ENCODE measurements at places on chromosomes 16 and 17. TPM values are rescaled to one million over a fixed set of nuclear protein-coding genes. Genes with fewer than 3 reads are reported as not detected.

The ZP2 gene
- not detected for total RNA-seq

The STX4 gene
- 21.7 TPM for total RNA-seq

The ALOX15 gene
- total RNA-seq: not detected

The C1QL1 gene
- total RNA-seq: under 0.01 TPM

The APOBR gene
- total RNA-seq: not detected

The TBC1D3E gene
- total RNA-seq: not detected

The GJD3 gene
- 0.39 TPM for total RNA-seq

The SLC47A1 gene
- 5.1 TPM for total RNA-seq

The CTDNEP1 gene
- 40.1 TPM for total RNA-seq

The VPS35L gene
- 53.2 TPM for total RNA-seq

The OR1D2 gene
- total RNA-seq: not detected

The POLR3E gene
- total RNA-seq: 36.2 TPM

The KRTAP16-1 gene
- not detected for total RNA-seq

The ZMYND15 gene
- total RNA-seq: 0.20 TPM

The TNFSF13 gene
- 1.1 TPM for total RNA-seq

The TIGD7 gene
- total RNA-seq: 4.0 TPM

The PCGF2 gene
- total RNA-seq: 4.4 TPM

The CCDC92B gene
- under 0.01 TPM for total RNA-seq

The PDE6G gene
- total RNA-seq: not detected

The SLC38A8 gene
- not detected for total RNA-seq

The ARHGAP23 gene
- 16.9 TPM for total RNA-seq

The C17orf78 gene
- not detected for total RNA-seq

The SLC12A3 gene
- total RNA-seq: not detected

Data from subcutaneous preadipocyte (primary cell).